Suppressor macrophage treated with lipopolysaccharide for 4 hours (primary cell): ENCODE measurements at places on chromosomes 4 and X.

- DNase-seq: no peak
Observed at GRCh38 chr4:116952530-116953136, 132.7 kb downstream of the TRAM1L1 start.

- DNase-seq: no peak
Observed at GRCh38 chrX:53188763-53189162, 36.2 kb downstream of the KDM5C start.

DNA sequence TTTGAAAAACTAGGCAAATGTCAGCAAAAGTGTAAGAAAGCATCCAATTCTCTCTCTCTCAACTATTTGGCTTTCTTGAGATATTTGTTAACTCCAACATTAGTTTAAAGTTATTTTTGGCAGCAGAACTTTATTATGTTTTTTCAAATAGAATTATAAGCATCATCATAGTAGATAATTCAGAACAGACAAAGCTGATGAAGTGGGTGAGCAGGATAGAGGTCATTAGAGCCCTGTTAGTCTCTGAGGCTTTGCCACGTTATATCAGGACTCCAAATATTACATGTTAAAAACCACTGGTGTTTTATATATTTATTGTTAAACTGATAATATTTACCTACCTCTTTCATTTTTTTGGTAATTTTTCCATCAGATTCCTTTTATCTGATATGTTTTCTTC, 903.0 kb downstream of the FSTL5 start:
- no peak for DNase-seq

DNA sequence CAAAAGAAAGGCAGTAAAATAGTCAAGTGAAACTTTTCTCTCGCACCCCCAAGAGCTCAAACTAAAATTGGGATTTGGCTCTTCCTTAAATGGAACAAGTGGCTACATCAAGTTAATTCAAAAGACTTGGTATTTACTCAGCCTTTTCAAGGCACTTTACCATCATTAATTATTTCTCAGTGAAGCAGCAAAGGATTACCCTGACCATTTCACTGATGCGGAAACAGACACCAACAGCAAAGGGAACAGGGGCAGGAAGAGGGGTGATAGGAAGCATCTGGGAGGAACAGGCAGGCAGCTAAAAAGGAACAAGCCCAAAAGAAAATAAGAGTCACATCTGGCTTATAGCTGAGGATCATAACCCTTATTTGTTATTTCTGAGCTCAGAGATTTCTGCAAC, 2.7 kb downstream of the SCML2 start:
- DNase-seq: no peak

- no peak for DNase-seq
Observed at GRCh38 chr4:159503236-159504008, 400.5 kb downstream of the RAPGEF2 start.

GRCh38 chr4:142282870-142283431, 563.1 kb downstream of the INPP4B start:
- peak; percentile 40 for DNase-seq

DNA sequence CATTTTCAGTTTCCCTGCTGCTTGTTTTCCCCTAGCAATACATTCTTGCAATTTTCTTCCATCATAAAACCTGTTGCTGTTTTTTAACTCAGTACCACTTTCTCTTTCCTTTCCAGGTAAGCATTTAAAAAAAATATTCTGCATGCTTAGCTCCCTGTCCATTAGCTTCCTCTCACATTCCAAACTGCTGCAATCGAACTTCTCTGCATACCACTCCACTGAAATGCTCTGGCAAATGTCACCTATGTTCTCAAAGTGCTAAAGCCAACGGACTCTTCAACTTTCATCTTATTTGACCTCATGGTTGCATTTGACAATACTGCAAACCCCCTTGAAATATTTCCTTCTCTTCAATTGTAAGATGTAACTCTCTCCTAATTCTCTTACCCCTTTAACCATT, 192.7 kb downstream of the ANAPC10 start:
- no peak for DNase-seq

- DNase-seq: no peak
Observed at GRCh38 chrX:70026851-70027200, 22.9 kb downstream of the AWAT2 start.

DNA sequence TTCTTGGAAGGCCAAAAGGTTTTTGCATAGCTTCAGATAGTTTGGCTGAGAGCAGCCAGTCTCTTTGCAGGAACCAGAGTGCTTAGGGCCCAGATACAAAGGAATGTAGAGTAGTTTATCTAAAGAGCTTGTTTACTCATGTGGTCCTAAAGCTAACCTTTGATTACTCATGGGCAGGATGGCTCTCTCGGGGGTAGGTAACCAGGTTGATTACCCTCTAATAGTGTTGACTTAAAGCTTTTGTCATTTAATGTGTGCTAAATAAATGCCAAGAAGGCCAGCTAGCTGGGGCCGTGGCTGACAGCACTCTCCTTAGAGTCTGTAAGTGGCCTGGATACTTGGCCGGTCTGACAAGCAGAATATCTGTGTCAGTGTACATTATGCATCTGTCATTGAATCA, 69.7 kb upstream of the MAGEB16 start:
- DNase-seq: no peak

- DNase-seq: no peak
Observed at GRCh38 chr4:88865466-88865865, 167.8 kb upstream of the NAP1L5 start.

DNA sequence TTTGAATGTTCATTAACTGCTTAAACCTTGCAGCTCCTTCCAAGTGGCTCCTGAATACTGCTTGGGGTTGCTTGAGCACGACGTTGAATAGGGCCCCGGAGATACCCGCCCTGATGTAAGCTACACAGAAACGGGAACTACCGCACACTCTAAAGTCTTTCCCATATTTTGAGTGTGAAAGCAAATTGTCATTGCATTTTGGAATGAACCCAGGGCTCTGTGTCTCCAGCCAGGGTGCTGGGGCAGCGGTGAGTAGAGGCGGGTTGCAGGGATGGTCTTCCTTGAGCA, 59.4 kb upstream of the HELT start:
- peak; percentile 49 for DNase-seq

DNA sequence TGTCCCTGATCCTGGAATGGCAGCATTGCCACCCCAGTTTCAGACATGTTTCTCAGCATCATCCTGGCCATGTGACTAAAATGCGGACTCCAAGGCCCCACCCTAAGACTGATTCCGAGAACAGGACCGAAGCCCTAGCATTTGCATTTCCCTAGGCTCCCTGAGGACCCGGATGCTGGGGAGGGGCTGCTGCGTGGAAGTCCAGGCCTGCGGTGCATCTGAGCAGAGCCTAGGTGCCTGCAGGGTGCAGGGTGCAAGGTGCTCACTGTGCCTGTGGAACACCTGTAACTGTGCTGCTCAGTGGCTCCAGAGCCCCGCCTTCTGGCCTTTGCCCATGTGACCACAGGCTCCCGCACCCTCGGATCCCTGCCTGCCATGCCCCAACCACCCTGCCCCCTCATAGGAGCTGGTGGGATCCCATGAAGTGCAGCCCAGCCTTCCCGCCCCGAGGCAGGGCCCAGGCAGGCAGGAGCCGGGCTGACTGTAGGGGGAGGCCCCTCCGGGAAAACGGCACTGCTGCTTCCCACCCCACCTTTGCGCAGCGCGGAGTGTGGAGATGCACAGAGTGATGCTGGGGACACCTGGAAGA, 14.9 kb downstream of the PNMA6F start:
- DNase-seq: no peak

DNA sequence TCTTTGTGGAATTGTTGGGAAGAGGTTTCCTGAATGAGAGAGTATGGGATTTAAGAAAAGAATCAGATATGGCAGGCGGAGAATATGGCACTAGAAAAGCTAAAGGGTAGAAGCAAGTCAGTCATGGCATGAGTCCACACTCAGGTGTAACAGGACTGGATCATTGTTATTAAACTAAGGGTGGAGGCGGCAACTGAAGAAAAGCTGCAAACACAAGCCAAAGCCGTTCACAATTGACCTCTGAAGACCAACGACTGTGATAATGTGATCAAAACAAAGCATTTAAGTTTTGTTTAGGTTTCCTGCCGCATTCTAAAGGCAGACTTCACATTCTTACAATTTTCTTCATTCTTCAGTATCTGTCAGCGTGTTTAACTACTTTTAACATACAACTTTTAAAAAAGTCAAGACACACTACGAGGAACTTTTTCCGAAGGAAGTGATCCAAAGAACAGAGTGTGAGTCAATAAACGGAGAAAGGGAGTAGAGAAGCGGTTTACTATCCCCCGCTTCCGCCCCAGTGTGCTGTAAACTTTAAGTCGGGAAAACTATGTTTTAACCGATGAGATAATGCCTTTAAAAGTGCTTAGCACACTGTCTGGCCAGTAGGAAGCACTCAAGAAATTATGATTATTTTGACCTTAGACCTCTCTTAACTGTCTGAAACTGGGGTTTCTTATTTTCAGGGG, 909 bp upstream of the SLAIN2 start:
- peak; percentile 84 for DNase-seq

- no peak for DNase-seq
Observed at GRCh38 chrX:40003428-40004245, 94.1 kb downstream of the BCOR start.
